CD14-positive monocyte (primary cell): ENCODE measurements at places on chromosomes 12 and 14.

- DNase-seq, result no peak
Observed at GRCh38 chr12:2960390-2960956, 1.3 kb downstream of the TEAD4 start.

DNA sequence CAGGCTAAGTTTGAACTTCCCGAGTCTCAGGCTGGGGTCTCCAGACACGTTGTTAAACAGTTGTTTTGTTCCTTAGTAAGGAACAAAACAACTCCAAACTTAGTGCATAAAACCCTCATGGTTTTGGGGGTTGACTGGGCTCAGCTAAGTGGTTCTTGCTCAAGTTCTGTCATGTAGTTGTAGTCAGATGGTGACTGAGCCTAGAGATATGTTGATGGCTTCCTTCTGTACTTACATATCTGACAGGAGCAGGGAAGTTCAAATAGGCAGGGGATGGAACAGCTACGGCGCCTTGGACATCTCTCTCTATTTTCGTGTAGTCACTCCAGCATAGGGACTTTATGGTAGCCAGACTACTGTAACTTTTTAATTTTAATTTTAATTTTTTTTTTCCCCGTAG is 45.7 kb downstream of the SPATS2 start:
- DNase-seq, result no peak

DNA sequence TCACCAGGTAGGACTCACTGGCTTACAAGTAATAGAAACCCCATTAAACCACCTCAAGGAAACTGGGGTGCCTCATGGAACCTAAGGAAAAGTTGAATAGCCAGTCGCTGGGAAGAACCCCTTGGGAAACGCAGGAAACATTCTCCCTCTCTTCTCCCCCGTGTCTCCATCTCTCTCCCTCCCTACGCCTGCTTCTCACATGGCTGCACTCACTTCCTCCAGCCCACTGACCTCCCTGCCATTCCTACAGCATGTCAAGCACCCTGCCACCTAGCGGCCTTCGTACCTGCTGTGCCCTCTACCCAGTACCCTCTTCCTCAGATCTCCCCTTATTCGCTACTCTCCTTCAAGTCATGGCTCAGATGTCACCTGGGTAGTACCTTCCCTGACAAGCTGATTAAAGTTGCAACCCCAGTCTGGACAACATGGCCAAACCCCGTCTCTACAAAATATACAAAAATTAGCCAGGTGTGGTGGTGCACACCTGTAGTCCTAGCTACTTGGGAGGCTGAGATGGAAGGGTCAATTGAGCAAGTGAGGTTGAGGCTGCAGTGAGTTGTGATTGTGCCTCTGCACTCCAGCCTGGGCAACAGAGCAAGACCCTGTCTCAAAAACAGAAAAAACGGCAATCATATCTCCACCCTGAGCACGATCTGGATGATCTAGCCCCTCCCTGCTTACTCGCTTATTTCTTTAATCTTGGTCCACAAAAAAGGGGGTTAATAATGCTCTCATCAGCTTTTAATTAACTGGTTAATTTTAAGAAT is 6.4 kb upstream of the DTX1 start:
- no peak for DNase-seq

GRCh38 chr12:8088574-8088973 is 6.5 kb downstream of the NECAP1 start:
- no peak for DNase-seq

GRCh38 chr12:55983232-55983842 is 9.5 kb downstream of the RAB5B start:
- DNase-seq, result no peak

DNA sequence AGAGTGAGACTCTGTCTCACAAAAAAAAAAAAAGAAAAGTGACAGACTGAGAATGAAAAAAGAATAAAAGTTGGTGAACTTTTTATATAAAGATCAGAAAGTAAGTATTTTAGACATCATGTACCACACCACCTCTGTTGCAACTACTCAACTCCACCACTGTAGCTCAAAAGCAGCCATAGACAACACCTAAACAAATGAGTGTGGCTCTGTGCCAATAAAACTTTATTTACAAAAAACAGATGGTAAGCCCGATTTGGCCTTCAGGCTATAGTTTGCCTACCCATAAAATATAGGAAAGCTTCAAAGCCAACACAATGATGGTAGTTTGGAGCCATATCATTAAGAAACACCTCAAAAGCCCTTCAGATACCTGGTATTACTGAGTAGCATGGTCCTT is 154.5 kb upstream of the FOXN3 start:
- no peak for DNase-seq

DNA sequence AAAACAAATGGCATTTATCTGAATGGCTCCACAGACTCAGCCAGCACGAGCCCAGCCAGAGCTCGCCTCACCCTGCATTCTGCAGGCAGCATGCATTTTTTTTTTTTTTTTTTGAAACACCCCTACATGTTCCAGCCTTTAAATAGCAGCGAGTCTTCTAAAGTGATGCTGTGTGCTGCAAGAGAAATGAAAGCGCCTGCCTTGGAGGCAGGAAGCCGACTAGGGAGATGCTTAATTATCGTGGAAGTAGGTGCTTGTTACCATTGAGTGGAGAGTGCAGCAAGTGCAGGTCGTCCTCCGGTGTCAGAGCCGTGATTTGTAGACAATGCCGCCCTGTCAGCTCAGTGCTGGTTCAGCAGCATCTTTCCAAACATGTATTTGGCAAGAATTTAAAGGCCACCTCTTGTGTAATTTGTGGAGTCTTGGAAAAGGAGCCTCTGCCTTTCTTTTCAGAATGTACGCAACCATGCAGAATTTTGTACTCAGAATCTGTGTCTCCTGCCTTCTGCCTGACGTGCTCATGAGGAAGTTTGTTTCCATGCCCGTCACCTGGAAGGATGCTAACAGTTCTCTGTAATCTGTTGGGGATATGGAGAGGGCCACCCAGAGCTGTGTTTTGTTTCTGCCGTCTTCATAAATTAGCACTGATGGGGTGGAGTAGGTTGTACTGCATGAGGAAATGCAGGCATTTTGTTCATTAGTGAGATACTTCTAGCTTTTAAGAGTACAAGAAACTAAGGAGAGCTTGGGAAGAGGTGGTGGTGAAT is 345.9 kb upstream of the RGS6 start:
- no peak for DNase-seq

- DNase-seq, result no peak
Observed at GRCh38 chr12:107441665-107442300, 243.8 kb upstream of the PWP1 start.

GRCh38 chr12:65856521-65856920 is 32.2 kb downstream of the HMGA2 start:
- DNase-seq, result no peak

GRCh38 chr12:91889059-91889458 is 256.6 kb downstream of the BTG1 start:
- DNase-seq, result no peak

DNA sequence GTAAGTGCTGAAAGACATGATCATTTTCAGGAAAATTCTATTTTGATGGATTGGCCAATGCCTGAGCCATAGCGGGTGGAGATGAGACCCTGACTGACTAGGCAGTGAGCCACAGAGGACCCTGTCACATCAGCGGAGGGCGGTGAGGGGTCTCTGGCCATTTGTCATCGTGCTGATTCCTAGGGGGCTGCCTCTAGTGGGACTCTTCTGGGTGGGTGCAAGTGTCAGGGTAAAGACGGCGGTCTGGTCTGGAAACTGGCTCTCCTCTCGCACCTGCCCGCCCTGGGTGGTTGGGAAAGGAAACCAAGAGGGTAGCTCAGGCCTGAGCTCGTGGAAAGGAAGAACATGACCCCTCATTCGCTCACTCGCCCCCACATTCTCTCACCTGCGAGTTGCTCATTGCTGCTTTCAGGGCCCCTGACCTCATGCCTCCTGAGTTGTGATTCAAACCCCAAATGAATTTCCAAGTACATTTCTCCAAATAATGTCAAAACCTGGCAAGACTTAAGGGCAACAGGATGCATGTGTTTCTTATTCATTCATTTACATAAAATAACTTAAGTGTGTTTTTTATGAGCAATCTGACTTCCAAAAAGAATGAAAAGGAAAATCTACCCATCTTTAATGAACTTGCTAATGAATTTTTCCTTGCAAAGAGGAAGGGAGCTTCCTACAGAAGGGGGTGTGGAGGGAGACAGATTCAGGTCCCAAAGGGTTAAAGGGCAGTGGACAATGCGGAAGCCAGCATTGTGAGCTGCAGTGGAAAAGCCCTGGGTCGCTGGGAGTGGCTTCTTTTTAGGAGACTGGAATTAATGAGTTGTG is 12.8 kb downstream of the MEG3 start:
- DNase-seq, result no peak

DNA sequence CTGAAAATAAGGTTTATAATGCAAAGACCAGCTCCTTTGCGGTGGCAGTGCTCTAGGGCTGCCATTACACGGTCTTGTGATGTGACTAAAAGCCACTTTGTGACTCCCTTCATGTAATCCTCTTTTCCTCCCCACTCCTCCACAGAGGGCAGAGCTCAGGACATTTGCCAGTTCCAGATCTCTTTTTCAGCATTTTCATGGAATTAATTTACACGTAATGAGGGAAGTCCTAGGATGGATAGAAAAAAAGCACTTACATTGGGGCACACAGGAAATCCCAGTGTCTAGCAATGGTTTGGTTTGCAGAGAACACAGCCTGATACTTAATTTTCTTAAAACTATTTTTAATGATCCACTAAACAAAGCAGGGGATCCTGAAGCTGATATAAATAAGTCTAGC is 17.5 kb upstream of the ATF1 start:
- no peak for DNase-seq

DNA sequence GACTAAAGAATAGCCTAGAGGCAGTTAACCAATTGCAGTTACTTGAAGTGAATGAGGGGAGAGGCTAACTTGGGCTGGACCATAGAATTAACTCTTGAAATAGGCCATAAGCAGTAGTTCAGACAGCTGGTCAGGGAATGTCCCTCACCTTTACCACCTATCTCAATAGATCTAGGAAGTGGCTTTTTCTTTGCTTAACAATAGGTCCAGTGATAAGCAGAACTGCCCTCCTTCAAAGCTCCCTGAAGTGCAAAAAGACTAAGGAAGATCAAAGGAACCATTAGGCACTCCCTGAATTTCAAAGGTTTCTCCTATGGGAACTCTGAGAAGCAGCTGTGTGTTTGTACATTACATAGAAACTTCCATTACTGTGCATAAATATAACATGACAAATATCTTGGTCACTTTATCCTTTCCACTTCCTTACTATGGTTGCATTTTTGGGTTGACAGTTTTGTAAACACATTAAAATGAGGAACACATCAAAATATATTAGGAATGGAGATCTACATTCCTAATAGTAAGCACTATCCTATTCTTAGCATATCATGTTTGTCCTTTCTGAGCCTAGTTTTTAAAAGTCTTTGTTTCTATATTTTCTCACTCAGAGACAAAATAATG is 7.2 kb upstream of the NAA30 start:
- no peak for DNase-seq

- DNase-seq, result no peak
Observed at GRCh38 chr12:77996670-77997069, 166.0 kb downstream of the NAV3 start.

DNA sequence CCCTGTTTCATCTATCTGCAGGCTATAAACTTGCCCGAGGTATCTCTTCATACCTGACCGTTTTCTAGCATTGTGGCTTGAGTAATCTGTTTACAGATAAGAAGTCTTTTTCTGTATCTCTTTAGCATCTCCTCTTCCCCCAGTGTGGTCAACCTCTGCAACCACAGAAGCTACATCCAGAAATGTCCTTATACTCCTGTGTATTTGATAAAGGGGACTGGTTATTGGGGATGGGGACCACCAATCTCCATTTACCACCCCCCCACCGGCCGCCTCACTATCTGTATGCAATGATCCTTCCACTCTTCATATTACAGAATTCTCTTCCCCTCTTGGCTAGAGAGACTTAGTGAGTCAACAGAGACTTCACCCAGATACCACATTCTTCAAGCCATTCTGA is 3.4 kb upstream of the RPAP3 start:
- no peak for DNase-seq

DNA sequence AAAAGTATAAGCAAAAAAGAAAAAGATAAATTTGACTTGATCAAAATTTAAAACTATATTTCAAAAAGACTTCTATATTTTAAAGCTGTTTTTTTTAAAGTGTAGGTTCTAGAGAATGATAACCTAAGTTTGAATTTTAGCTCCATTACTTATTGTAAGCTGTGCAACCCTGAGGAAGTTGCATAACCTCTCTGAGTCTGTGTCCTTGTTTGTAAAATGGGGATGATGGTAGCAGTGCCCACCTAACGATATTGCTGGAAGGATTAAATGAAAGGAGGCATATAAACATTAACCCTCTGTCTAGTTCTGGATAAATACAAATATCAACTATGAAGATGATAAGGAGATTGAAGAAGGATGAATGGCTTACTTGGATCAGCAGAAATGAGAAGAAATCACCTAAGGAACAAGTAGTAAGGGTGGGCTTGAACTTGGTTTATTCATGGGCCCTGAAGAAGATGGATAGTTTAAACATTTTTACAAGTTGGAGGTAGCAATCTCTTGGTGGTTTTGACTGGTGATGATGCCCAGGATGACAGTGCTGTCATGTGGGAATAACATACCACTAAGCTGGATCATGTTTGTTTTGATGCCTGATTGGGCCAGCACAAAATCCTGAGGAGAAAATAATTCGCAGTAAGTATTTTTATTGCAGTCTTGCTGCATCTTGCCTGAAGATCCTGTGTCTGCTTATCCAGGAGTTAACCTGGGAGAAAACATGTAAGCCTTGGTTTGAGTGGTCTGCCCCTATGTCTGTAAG is 35.0 kb downstream of the TXNRD1 start:
- no peak for DNase-seq

DNA sequence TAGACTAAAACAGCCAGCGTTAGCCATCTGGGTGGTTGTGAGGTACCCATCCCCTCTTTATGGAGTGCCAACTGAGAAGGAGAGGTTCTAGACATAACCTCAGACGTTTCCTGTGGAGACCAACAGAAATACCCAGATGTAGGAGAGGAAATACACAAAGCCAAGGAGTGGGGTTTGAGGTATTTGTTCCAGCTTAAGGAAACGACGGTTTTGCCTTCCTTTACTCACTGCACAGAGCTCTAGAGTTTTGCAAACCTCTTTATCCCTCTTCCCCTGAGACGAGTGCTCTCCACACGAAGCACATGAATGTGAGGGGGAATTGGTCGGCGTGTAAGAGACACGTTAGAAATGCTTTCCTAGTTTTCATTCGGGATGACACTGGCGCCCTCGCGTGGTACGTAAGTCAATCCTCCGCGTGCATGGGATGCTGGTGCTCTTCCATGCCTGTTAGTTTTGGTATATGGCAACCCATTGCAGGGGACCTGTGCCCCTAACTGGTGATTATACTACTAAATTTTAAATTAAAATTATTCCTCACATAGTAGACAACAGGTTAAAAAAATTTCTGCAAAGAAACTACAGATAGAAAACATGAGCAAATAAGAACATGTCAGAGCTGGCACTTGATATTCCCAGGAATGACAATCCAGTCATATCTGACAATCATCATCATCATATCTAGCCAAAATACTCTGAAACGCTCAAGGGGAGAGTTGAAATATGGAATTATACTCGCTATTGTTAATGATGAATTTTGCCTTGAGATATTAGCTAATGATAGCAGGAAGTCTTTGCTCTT is 121.7 kb downstream of the PPM1H start:
- peak; percentile 34 for DNase-seq

DNA sequence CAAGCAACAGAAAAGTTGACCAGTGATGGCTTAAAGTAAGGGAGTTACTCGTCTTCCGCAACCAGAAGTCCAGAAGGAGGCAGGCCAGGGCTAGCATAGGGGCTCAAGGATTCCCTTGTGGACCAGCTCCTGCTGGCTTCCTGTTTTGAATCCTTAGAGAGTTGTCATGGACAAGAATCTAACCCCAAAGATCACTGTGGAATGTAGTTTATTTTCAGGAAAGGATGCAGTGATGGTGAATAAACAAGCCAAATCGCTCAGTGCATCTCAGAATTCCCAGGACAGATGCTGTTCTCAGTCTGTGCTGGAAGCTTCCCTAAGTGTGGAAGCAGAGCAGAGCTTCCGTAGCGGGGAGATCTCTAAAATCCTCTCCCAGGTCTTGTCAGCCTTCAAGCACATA is 311.3 kb downstream of the C12orf75 start:
- no peak for DNase-seq
